ENCODE measurements at places on chromosomes 12 and 14.

DNA sequence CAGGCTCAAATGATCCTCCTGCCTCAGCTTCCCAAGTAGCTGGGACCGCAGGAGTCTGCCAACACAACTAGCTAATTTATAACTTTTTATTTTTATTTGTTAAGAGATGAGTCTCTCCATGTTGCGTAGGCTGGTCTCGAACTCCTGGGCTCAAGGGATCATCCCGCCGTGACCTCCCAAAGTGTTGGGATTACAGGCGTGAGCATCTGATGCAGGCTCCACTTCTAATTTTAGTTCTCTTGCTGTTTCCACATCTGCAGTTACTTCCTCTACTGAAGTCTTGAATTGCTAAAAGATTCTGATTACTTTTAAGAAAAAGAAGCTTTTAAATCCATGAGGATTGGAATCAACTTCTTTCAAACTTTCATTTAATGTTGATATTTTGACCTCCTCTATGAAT is 13.4 kb upstream of the SNX6 start:
- DNase-seq = no peak

GRCh38 chr12:124764451-124764850 is 99.2 kb downstream of the SCARB1 start:
- no peak for DNase-seq

DNA sequence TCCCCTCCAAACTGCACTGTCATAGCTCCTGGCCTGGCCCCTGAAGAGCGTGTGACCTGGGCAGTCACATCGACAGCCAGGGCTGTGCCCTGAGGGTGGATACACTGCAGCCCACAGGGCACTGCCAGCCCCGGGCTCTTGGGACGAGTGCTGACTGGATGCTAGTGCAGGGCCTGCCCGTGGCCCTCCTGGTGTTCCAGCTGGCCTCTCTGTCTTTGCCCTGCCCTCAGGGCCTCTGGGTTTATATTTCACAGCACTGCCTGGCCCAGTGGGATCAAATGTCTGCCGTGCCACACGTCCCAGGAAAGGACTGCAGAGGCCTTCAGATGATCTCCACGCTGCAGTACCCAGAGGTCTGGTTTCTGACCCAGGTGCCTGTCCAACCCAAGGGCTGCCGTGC is 10.1 kb upstream of the CCDC197 start:
- no peak for DNase-seq

- DNase-seq = no peak
These were observed 44.5 kb downstream of the PSMA6 start for GRCh38 chr14:35336494-35337268.

DNA sequence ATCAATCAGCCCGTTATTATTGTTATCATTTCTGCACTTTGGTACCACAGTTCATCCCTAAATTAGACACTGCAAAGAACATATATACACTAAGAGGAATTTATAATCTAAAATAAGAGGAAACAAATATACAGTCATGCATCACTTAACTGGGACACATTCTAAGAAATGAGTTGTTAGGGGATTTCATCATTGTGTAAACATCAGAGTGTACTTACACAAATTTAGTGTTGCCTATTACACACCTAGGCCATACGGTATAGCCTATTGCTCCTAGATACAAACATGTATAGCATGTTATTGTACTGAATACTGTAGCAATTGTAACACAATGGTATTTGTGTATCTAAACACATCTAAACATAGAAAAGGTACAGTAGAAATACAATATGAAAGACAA is 190.5 kb downstream of the BMP4 start:
- no peak for DNase-seq

- no peak for DNase-seq
These were observed 34.0 kb upstream of the OVCH1 start for GRCh38 chr12:29531471-29531870.

GRCh38 chr12:92290886-92291285 is 145.2 kb upstream of the BTG1 start:
- DNase-seq = no peak

DNA sequence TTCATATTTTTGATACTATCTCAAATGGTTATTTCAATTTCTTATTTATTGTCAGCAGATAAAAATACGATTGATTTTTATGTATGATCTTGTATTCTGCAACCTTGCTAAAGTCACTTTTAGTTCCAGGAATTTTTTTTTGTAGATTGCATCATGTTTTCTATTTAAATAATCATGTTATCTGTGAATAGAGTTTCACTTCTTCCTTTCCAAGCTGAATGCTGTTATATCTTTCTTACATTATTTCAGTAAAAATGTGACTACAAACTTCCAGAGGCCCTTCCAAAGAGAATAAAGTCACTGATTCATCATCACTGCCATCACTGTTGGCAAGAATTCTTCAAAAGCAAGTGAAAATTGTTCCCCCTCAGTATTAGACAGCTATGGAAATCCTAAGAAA is 104.7 kb upstream of the RAP1B start:
- no peak for DNase-seq
